ENCODE measurements at places on chromosomes 3 and 15.

GRCh38 chr3:60176614-60177013 is 1074.6 kb downstream of the FHIT start:
- DNase-seq: no peak

DNA sequence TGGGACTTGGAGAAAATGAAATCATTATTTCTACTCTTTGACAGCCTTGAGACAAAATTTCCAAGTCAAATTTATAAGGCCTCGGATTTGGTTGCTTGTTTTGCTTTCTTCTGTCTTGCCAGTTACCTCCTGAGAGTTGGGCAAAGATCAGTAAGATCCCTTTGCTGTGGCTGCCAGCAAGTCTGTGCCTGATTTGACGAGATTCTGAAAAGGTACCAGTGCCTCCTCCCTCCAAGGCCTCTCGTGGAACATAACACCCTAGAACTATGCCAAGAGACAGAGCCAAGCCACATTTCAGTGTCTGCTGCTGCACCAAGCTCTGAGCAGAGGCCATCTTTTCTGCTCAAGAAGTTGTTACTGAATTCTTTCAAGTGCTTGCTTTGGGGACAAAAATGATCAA is 61.0 kb downstream of the GTPBP8 start:
- DNase-seq: no peak

DNA sequence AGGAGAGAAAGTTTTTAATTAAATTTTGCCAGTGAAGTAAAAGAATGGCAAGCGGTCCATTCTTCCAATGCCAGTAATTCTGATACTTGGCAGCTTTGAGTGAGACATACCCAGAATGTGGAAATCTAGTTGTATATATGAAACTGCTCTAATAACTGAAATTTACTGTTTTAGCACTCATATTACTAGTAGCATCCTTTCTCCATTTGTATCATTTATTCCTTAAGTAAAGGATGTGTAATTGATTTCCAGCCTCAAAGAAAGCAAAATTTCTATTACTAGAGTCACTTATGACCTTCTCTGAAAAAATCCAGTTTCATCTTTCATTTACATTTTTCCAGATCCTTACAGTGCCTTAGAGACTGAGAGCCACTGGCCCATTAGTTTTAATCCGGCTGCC is 65.1 kb downstream of the PBRM1 start:
- DNase-seq: no peak

DNA sequence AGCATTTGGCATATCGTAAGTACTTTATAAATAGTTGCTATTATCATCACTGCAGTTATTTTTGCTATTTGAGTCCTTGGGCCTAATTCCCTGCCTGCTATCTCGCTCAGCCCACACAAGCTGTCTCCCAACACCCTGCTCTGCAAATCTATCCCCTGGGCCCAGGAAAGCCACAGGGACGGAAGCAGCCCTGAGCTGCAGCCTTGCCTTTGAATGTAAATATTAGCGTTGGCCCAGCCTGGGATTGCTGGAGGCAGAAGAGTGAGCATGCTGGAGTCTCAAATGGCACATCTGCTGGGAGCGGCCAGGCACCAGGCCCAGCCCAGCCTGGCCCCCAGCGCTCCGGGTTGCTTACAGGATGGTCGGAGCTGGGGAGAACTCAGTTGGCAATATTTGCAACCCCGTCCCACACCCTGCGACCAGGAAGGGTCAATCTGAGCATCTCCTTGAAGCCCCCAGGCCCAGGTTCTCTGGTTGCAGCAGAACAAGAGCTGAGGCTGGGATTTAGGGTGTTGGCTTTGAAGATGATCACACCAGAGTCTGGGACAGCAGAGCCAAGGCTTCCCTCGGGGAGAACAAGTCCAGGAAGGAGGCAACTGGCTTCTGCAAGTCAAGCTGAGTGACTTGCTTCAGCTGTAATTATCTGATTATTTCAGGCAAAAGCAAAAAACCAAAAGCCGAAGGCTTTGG is 529.6 kb downstream of the SHQ1 start:
- no peak for DNase-seq

DNA sequence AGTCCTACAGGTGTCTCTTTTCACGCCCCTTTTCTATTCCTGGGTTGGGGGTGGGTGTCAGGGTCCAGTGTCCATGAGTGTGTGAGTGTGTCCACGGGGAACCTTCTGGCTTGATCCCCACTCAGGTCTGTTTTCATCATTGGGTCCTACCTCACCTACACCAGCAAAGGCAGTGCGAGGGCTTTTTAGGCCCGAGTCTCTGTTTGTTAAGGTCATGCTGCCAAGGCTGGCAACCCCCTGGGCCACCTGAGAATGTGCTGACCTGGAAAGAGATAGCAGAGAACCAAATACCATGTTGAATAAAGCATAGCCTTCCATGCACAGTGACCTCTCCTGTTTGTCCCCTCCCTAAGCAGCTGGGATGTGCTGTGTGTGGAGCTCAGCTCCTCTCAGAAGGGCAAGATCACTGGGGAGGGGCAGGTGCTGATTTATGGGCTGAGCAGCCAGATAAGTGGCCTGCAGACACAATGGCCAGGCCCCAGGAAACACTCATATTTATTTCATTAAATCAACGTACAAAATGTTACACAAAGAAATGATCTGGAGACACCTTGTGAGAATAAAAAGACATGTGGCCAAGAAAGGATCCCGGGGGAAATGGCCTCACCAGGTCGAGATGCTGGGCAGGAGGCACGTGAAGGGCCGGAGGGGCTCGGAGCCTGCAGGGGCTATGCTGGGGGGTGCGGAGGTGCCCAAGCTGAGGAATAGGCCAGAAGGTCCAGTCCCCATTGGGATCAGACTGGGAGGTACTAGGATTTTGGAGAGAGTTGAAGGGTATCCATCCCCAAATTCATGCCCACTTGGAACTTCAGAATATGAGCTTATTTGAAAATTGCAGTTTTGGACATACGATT is 36.1 kb downstream of the RAB6B start:
- no peak for DNase-seq

- DNase-seq: peak; percentile 26
These were observed 132.8 kb upstream of the SLC24A5 start for GRCh38 chr15:47987908-47988532.

- DNase-seq: no peak
These were observed 245.4 kb upstream of the MCTP2 start for GRCh38 chr15:93985925-93986324.

- DNase-seq: peak; percentile 42
These were observed 11.7 kb upstream of the SEMA3B start for GRCh38 chr3:50256978-50257890.

DNA sequence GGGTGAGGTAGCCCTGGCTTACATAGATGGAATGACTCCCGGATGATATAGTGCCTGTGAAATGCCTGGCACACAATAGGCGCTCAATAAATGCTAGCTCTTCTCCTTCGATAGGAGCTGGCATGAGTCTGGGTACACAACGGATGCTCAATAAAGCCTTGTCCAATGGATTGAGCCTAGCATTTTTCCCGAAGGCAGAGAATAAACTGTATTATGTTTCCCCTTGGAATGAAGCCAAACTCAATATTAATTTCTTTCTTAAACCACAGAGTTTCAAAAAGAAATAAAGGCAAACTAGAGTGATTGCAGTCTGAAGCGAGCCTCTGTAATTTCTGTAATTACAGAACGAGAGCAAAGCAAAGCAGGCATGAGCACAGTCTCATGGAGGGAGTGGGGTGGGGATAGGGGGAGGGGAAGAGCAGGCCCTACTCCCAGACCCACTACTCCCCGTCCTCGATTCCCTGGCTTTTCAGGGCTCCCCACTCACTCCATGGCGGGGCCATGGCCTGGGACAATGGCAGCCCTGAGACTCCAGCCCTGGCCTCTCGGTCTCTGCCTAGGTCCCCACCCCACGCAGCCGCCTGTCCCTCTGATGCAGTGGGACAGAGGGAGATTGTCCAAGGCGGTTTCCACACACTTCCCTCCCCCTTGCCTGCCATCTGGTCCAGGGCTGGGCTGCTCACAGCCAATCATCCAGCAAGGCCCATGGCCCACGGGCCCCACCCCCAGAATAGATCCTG is 18.0 kb downstream of the SLC6A1 start:
- no peak for DNase-seq

DNA sequence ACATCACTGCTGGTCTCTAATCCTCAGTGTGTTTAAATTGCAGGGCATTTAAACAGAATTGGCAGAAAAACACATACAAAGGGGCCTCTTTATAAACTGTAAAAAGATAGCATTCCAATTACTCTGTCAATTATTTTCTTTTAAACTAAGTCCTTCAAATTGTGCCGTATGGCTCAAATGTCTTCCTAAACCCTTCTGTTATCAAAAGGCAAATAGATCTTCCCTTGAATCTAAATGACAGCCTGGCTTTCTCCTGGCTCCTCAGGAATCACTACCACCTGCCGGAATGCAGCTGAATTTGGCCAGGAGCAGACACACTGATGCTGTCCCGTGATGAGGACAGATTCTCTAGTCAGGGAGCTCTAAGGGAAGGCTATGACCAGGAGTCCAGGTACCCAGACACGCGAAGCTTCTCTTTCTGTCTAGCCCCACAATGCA is 85.6 kb downstream of the IGF2BP2 start:
- no peak for DNase-seq

DNA sequence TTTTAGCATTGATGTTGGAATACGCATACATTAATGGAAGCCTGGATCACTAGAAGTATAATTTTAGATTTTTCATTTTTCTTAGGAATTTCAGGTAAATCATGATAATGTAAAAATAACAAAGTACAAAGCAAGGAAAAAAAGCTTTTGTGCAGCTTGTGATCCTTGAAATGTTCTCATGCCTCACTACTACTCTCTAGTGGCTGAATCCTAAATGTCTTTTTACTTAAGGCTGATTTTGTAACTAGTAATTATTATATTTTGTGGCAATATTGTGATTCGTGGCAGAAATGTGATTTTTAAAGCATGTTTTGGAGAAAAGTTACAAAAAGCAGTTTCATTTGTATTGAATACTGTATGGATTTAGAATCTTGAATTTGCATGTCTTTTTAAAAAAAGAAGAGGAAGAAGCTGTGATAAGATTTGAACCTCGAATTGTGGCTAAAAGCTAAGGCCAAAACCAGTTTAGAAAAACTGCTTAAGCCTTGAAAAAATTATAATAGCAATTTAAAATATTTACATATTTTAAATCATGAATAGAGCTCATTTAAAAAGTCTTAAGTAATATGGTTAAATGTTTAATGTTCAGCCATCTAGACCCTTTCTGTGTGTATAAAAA is 39.0 kb downstream of the U2SURP start:
- no peak for DNase-seq

- DNase-seq: no peak
These were observed 372.8 kb downstream of the TIGIT start for GRCh38 chr3:114666623-114667022.

DNA sequence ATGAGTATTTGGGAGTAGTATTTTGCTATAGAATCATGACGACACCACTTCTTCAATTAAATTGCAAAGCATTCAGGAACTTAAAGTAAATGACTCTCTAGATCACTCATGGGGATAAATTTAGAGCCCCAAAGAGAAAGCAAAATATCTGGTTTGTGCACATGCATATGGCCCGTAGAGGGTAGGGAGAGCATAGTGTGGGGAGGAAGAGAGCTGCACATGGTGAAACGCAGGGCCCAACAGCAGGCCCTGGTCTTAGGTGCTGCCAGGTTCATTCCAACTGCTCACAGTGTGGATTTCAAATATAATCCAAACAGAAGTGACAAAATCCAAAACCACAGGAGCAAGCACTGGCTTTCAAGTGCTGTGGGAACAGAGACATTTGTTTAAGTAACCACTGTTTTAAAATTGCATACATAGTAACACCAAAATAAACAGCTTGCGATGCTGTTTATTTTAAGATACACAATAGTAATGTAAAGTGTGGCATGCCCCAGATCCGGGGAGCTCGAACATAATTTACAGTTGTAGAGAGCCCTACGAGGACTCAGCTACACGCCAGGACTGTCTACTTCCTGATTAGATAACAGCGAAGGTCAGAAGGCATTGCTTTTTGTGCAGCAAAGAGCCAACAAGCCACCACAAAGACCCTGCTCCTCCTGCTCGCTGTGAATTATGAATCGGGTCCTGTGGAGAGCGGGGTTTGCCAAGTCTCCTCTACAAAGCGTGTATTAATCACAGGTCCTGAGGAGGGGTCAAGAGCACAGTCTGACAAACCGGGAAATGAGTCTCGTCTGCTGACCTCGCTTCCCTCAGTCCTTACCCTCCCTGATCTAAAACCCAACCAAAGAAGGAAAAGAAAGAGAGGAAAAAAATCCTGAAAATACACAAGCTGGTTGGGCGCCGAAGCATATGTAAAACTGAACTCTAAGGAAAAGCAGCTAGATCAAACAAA is 80.6 kb downstream of the MEIS2 start:
- no peak for DNase-seq

- no peak for DNase-seq
These were observed 107.1 kb upstream of the C15orf61 start for GRCh38 chr15:67413770-67414390.

- no peak for DNase-seq
These were observed 671.5 kb downstream of the FHIT start for GRCh38 chr3:60579734-60580133.

DNA sequence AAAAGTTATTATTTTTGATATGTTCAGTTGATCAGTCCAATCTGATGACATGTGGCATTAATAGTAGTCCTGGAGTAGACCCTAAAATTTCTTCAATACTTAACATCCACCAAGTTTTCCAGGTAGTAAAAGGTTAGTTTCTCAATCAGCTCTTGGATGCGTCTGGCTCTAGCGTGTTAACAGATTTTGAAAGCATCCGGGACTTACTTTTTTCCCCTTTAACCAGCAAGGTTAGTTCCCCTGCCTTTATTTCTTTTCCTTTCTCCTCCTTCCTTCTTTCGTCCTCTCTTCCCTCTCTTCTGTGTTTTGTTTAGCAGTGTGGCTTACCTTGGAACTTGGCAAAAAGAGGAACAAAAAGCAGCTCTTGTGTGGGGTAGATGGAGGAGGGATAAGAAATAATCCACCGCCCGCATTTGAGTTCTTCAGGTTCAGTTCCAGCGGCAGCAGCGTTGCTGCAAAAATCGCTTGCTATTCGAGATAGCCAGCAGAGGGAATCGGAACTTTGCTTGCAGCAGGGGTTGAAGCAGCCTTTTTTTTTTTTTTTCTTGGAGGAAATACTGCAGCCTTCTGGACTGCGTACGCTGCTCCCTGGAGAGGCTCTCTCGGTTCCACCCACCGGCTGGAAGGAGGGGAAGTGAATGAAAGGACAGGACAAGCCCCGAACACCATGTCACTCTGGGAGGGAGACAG is at the start of gene RBMS3:
RBMS3 (plus strand) TSS at position 668 of the 690 bp plus-strand sequence.
- DNase-seq: peak; percentile 15

DNA sequence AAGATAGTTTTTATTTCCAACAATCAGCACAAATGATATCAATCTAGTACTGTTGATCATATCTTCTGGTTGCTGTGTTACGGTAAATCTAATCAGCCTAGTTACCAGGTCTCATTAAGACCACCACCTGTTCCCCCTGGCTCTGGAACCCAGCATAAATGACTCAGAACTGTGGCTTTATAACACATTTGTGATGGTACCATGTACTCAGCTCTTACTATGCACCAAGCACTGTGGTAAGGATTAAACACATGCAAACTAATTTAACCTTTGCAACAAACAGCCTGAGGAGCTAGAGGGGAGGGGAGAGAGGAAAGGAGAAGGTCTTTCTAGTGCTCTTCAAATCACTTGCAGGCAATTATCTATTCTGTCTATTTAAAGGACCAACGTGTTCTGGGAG is 173.9 kb upstream of the LMCD1 start:
- no peak for DNase-seq
